ENCODE measurements at places on chromosomes 11 and 22. TPM values are rescaled to one million over a fixed set of nuclear protein-coding genes. Genes with fewer than 3 reads are reported as not detected.

- no peaks in the 10 kb centered on the region for H3K27me3 ChIP-seq
- no peak overlapping the region for H3K27ac ChIP-seq
- H3K4me3 ChIP-seq: no peak overlapping the region
- H3K36me3 ChIP-seq: no peaks in the 10 kb centered on the region
- no peaks in the 10 kb centered on the region for H3K4me1 ChIP-seq
Measured at GRCh38 chr11:70016666-70017367, 61.3 kb upstream of the ANO1 start.

- H3K4me3 ChIP-seq: no peak overlapping the region
- no peak for DNase-seq
- no peak overlapping the region for H3K27ac ChIP-seq
- H3K36me3 ChIP-seq: no peaks in the 10 kb centered on the region
Measured at GRCh38 chr11:119192111-119192510, 6.8 kb downstream of the NHERF4 start.

GRCh38 chr11:46342239-46342638, 5.0 kb upstream of the DGKZ start:
- no peaks in the 10 kb centered on the region for H3K36me3 ChIP-seq
- H3K27me3 ChIP-seq: no peaks in the 10 kb centered on the region
- peak overlapping the region; percentile 23 for H3K27ac ChIP-seq
- H3K4me3 ChIP-seq: no peak overlapping the region
- peak; percentile 60 for DNase-seq
- no peaks in the 10 kb centered on the region for H3K4me1 ChIP-seq

- no peaks in the 10 kb centered on the region for H3K27me3 ChIP-seq
- H3K4me1 ChIP-seq: no peaks in the 10 kb centered on the region
- no peak for DNase-seq
- no peaks in the 10 kb centered on the region for H3K36me3 ChIP-seq
- H3K4me3 ChIP-seq: no peak overlapping the region
Measured at GRCh38 chr11:119229741-119230140, 23.6 kb downstream of the CBL start.

DNA sequence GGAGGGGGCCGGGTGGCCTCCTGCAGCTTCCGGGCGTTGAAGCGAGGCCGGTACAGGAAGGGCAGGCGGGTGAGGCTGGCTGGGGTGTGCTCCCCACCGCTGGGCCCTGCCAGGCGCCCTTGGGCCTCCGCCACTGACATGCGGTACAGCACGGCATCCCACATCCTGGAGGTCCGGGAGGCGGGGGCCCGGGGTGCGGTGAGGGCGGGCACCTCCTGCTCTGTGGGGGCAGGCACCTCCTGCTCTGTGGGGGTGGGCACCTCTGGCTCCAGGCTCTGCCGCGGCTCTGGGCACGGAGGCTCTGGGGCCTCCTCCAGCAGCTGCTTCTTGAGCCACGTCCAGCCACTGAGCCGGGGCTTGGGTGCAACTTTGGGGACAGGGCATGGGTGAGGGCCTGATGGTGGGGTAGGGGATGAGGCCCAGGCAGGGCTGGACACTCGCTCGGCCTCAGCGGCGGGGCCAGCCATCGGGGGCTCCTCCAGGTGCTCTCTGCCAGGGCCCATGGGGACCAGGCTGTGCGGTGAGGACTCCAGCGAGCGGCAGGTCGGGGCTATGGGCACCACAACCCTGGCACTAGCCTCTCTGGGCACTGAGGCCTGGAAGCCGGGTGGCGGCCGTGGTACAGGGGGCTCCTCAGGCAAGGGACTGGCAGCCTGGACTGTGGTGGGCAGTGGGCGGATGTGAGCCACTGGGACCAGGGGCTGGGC, 2.3 kb downstream of the PRR33 start:
- H3K4me3 ChIP-seq: no peak overlapping the region
- H3K36me3 ChIP-seq: no peaks in the 10 kb centered on the region
- peak; percentile 52 for DNase-seq

GRCh38 chr11:134417871-134418840, 6.1 kb upstream of the B3GAT1 start:
- H3K36me3 ChIP-seq: no peaks in the 10 kb centered on the region
- H3K4me1 ChIP-seq: no peaks in the 10 kb centered on the region
- no peak overlapping the region for H3K27ac ChIP-seq
- peaks cover 10% of the 10 kb centered on the region for H3K27me3 ChIP-seq

DNA sequence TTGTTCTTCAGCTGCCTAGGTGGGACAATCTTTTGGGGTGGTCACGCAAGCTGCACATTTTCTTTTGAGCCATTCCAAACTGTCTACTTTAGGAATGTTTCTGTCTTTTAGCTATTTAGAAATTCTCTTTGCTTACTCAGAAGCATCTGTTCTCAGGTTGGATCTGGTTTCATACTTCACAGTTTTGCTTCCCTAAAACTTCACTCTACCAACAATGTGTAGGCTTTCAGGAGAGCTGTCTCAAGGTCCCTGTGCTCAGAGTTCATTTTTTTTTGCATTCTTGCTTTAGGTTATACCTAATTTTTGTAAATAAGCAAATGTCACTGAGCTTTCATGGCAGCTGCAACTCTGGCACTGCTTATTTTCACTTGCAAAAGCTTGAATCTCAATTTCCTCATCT, 36.7 kb downstream of the CCDC90B start:
- no peak overlapping the region for H3K4me3 ChIP-seq
- DNase-seq: no peak
- peaks cover 3% of the 10 kb centered on the region for H3K36me3 ChIP-seq
- no peaks in the 10 kb centered on the region for H3K27me3 ChIP-seq
- H3K27ac ChIP-seq: no peak overlapping the region
- no peaks in the 10 kb centered on the region for H3K4me1 ChIP-seq

GRCh38 chr11:83054904-83055380, 16.8 kb downstream of the RAB30 start:
- H3K4me1 ChIP-seq: no peaks in the 10 kb centered on the region
- H3K27me3 ChIP-seq: no peaks in the 10 kb centered on the region

- H3K4me1 ChIP-seq: peaks cover 10% of the 10 kb centered on the region
- no peak overlapping the region for H3K27ac ChIP-seq
- H3K27me3 ChIP-seq: no peaks in the 10 kb centered on the region
- H3K36me3 ChIP-seq: no peaks in the 10 kb centered on the region
- no peak for DNase-seq
Measured at GRCh38 chr11:12808519-12808918, 134.3 kb downstream of the TEAD1 start.

GRCh38 chr11:70018816-70019215, 59.3 kb upstream of the ANO1 start:
- no peak overlapping the region for H3K27ac ChIP-seq
- no peaks in the 10 kb centered on the region for H3K4me1 ChIP-seq

DNA sequence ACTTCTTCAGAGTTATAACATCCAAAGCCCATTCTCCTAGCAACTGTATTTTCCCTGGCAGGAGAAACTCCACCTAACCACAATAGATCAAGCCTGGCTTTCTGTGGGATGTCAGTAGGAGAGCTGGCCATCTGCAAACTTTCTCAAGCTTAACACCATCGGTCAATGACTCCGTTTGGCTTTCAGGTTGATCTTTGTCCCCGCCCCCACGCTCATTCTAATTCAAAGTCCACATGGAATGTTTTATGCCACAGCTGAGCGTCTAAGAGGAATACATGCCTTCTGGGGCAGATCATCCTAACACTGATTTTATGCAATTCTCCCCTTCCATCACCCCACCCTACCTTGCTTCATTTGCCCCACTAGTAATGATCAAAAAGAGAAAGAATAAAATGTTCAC, 4.8 kb downstream of the GVQW3 start:
- H3K4me3 ChIP-seq: no peak overlapping the region
- H3K27me3 ChIP-seq: no peaks in the 10 kb centered on the region
- H3K36me3 ChIP-seq: no peaks in the 10 kb centered on the region
- DNase-seq: peak; percentile 27

GRCh38 chr11:111461460-111462235, 50.5 kb downstream of the BTG4 start:
- H3K27ac ChIP-seq: no peak overlapping the region
- no peaks in the 10 kb centered on the region for H3K27me3 ChIP-seq
- peak; percentile 17 for DNase-seq
- H3K4me3 ChIP-seq: no peak overlapping the region

GRCh38 chr11:14376920-14377319, 17.9 kb upstream of the RRAS2 start:
- H3K4me1 ChIP-seq: no peaks in the 10 kb centered on the region
- DNase-seq: no peak
- H3K4me3 ChIP-seq: no peak overlapping the region
- no peaks in the 10 kb centered on the region for H3K36me3 ChIP-seq
- no peak overlapping the region for H3K27ac ChIP-seq

GRCh38 chr11:100404907-100405306, 282.2 kb upstream of the ARHGAP42 start:
- H3K4me1 ChIP-seq: no peaks in the 10 kb centered on the region
- no peak for DNase-seq
- H3K36me3 ChIP-seq: no peaks in the 10 kb centered on the region
- H3K27me3 ChIP-seq: no peaks in the 10 kb centered on the region
- H3K27ac ChIP-seq: no peak overlapping the region
- H3K4me3 ChIP-seq: no peak overlapping the region

GRCh38 chr22:44589831-44590230, 91.8 kb upstream of the RTL6 start:
- no peaks in the 10 kb centered on the region for H3K36me3 ChIP-seq
- no peak overlapping the region for H3K4me3 ChIP-seq
- no peaks in the 10 kb centered on the region for H3K4me1 ChIP-seq
- DNase-seq: no peak

- no peaks in the 10 kb centered on the region for H3K4me1 ChIP-seq
- H3K36me3 ChIP-seq: no peaks in the 10 kb centered on the region
- H3K27me3 ChIP-seq: no peaks in the 10 kb centered on the region
- DNase-seq: no peak
- no peak overlapping the region for H3K4me3 ChIP-seq
- H3K27ac ChIP-seq: no peak overlapping the region
Measured at GRCh38 chr11:10875430-10876021, 17.7 kb upstream of the ZBED5 start.

DNA sequence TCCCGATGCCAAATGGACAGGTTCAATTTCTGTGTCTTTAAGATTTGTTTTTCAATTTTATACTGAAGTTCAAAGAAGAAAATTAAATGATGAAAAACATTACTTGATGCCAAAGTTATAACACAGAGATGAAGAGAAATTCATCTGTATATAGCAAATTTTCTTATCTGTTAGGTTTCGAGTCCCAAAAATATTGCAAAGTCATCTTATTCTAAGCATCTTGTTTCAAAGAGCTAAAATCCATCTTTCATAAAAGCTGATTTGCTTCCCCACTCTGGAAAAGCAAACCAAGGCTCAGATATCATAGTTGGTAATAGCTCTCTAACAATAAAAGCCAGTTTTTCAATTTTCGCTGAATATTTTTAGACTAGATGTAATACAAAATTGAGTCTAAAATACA, 19.0 kb upstream of the CCDC89 start:
- H3K27me3 ChIP-seq: no peaks in the 10 kb centered on the region
- no peak overlapping the region for H3K27ac ChIP-seq
- DNase-seq: no peak

- H3K27ac ChIP-seq: peak overlapping the region; percentile 64
- peaks cover 18% of the 10 kb centered on the region for H3K4me1 ChIP-seq
- H3K27me3 ChIP-seq: no peaks in the 10 kb centered on the region
- DNase-seq: no peak
Measured at GRCh38 chr22:41369424-41369745, 12.4 kb upstream of the TEF start.

- H3K4me3 ChIP-seq: no peak overlapping the region
- no peak overlapping the region for H3K27ac ChIP-seq
- no peak for DNase-seq
- H3K4me1 ChIP-seq: no peaks in the 10 kb centered on the region
- H3K36me3 ChIP-seq: no peaks in the 10 kb centered on the region
Measured at GRCh38 chr11:134691985-134692384, 279.9 kb upstream of the B3GAT1 start.

DNA sequence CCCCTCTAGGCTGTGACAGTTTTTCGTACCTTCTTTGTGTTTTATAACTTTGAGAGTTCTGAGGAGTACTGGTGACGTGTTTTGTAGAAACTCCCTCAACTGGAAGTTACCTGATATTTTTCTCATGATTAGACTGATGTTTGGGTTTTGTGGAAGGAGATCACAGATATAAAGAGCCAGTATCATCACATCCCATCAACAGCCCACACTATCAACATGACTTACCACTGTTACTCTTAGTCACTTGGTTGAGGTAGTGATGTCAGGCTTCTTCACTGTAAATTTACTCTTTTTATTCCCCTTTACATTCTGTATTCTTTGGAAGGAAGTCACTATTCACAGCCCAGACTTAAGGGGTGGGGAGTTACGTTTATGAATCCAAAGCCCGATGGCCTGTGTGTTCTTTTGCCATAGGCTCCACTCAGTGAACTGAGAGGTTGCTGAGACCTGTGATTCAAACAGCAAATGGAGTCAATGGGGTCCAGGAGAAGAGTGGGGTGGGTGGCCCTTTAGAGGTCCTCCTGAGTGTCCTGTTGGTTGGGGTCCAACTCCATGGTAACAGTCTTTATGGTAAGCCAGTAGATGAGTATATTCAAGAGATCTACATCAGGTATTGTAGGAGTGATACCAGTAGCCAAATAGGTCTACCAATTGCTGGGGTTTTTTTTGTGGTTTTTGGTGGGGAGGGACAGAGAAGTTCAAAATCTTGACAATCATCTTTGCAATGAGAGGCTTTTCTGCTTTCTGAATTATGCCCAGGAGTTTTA, 15.2 kb upstream of the MS4A4E start:
- no peak overlapping the region for H3K4me3 ChIP-seq
- H3K27ac ChIP-seq: no peak overlapping the region
- no peaks in the 10 kb centered on the region for H3K36me3 ChIP-seq
- no peak for DNase-seq

- H3K27ac ChIP-seq: no peak overlapping the region
- no peaks in the 10 kb centered on the region for H3K27me3 ChIP-seq
- H3K4me1 ChIP-seq: no peaks in the 10 kb centered on the region
- no peak overlapping the region for H3K4me3 ChIP-seq
- no peaks in the 10 kb centered on the region for H3K36me3 ChIP-seq
Measured at GRCh38 chr11:15699978-15700377, 585.3 kb downstream of the INSC start.

DNA sequence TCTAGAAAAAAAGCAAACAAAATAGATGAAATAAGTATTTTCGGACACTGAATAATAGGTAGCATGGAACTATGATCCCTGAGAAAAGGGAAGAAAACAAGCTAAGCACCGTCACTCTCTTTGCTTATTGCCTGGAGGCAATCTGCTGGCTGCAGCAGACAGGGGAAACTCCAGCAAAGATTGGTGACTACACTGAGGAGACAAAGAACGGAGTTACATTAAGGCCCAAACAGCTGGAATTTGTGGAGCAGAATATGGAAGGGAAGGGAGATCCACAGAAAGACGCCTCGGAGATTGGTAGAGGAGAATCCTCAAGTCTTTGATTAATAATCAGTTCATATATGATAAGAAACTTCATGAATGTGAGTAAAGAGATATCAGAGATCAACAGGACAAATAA, 150.2 kb downstream of the TYR start:
- H3K36me3 ChIP-seq: no peaks in the 10 kb centered on the region
- no peaks in the 10 kb centered on the region for H3K4me1 ChIP-seq
- no peak overlapping the region for H3K27ac ChIP-seq
- H3K4me3 ChIP-seq: no peak overlapping the region
- DNase-seq: no peak

GRCh38 chr11:119533921-119534736, 111.2 kb upstream of the THY1 start:
- no peak overlapping the region for H3K27ac ChIP-seq
- peak; percentile 58 for DNase-seq

- no peak overlapping the region for H3K4me3 ChIP-seq
- DNase-seq: no peak
- no peaks in the 10 kb centered on the region for H3K4me1 ChIP-seq
- no peak overlapping the region for H3K27ac ChIP-seq
Measured at GRCh38 chr11:34948696-34949095, 32.3 kb downstream of the PDHX start.

The RAB39A gene
- 2.8 TPM for total RNA-seq

The UBQLNL gene
- total RNA-seq: 0.69 TPM

The KDM4E gene
- not detected for total RNA-seq

The RIC3 gene
- total RNA-seq: 30.7 TPM

The OR5AP2 gene
- total RNA-seq: not detected

The OR9Q2 gene
- total RNA-seq: not detected

The HTR3A gene
- 1.1 TPM for total RNA-seq

The MMP13 gene
- total RNA-seq: not detected

The CHEK2 gene
- 10.1 TPM for total RNA-seq

The ANO9 gene
- 21.8 TPM for total RNA-seq
